Fibroblast of skin of scalp (primary cell): ENCODE measurements at places on chromosomes 4 and X.

GRCh38 chrX:5399403-5399802 lies 829.3 kb downstream of the NLGN4X start:
- DNase-seq = no peak

- no peak for DNase-seq
Observed at GRCh38 chrX:10278716-10279115, 121.9 kb downstream of the CLCN4 start.

DNA sequence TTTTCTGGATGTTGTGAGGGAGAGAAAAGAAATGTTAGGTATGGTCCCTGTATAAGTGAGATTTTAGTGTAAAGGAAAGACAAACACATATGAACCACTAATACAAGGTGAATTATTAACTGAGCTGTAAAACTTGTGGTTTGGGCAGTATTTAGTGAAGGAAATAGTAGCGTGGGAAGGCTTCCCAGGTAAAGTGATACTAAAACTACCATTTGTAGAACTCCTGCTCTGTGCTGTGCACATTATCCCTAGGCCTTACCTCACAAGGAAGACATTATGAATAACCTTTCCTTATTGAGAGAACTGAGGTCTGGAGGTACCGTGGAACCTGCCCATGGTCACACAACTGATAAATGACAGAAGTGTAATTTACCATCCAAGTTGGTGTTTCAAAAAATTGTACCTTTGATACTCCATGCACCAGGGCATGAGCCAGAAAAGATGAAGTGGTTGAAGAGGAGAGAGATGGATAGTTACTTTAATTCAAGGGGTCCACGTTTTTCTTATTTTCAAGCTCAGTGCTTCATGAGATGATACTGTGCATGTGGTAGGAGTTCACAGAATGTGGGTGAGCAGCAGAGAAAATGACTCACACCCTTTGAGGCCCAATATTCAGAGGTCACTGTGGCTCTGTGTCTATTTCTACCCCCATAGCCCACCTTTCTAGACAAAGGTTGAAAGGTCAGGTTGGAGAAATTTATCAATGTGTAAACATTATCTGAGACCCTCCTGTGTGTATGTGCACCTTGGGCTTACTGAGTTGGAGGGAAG lies 2.6 kb upstream of the VSIG4 start:
- no peak for DNase-seq

GRCh38 chr4:141020801-141021261 lies 112.4 kb downstream of the RNF150 start:
- DNase-seq = peak; percentile 83

GRCh38 chr4:133869486-133869885 lies 332.1 kb downstream of the PABPC4L start:
- no peak for DNase-seq

DNA sequence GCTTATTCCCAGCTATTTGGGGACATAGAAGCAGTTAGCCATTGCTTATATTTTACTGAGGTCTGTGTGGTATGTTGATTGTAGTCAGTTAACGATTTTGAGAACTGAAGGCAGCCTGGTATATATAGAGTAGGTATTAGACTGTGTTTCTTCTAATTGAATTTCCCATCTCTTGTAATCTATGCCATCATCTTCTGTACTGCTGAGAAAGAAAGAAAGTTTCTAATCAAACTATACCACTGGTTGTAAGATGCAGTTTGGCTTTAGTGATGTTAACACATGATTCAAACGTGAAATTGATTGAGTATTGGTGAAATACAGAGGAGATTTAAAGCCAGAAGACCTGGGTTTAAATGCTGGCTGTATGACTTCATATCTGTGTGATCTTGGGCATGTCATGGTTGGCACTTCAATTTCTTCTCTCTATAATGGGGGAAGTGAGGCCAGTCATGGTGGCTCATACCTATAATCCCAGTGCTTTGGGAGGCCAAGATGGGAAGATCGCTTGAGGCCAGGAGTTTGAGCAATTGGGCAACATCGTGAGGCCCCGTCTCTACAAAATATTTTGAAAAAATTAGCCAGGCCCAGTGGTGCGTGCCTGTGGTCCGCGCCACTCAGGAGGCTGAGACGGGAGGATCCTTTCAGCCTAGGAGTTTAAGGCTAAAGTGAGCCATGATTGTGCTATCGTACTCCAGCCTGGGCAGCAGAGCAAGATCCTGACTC lies 11.6 kb downstream of the HTT start:
- DNase-seq = no peak

- peak; percentile 71 for DNase-seq
Observed at GRCh38 chr4:48779095-48779997, 733 bp downstream of the FRYL start.
